ENCODE measurements at places on chromosomes 2 and 18. TPM values are rescaled to one million over a fixed set of nuclear protein-coding genes. Genes with fewer than 3 reads are reported as not detected.

The RESP18 gene
- total RNA-seq: not detected

The MYO5B gene
- 0.12 TPM for total RNA-seq

The EPAS1 gene
- total RNA-seq: 22.9 TPM

The TMEM198 gene
- total RNA-seq: 3.3 TPM

DNA sequence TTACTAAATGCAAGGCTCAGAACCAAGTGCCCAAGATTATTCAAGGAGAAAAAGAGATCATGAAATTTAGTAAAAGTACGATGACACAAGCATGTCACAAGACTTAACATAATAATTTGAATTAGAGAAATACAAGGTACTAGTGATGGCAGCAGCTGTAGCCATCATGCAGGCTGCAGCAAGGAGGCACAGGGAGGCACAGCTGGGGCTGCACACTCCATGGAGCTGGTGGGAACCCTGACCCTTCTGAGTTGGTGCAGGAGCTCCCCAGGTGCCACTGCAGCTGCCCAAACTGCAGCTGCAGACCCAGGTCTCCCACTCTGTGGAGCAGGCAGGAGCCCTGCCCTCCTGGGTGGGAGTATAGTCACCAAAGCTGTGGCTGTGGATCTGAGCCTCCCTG, 46.0 kb downstream of the COL3A1 start:
- no peaks in the 10 kb centered on the region for H3K36me3 ChIP-seq
- no peaks in the 10 kb centered on the region for H3K4me1 ChIP-seq
- DNase-seq: no peak
- H3K27me3 ChIP-seq: peaks cover 3% of the 10 kb centered on the region

DNA sequence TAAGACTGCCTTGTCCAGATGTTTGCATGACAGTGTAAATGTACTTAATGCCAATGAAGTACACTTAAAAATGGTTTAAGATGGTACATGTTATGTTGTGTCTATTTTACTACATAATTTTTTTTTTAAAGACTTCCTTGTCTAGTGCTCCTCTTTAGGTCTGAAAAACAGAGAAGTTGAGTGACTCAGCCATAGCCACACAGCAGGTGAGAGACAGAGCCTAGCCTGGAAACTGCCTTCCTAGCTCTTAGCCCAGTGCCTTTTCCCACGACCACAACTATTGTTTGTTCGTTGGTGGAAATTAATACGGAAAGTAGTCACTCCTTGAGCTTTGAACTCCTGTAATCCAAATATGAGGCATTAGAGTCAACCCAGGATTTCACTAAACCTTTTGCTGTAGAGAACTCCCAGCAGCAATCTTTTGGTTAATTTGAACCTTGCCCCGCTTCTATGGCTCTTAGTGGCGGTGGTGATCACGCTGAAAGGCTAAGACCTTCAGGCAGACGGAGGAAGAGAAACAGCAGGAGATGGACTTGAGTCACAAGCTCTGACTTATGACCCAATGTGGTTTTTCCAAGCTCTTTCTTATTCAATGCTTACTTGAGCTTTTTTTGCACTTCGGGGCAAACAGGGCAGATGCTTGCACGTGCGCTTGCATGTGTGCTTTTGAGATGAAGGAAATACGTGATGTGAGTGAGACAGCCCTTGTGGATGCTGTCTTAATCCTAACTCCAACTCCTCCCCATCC, 21.2 kb downstream of the TRIB2 start:
- no peaks in the 10 kb centered on the region for H3K27me3 ChIP-seq
- H3K4me3 ChIP-seq: no peak overlapping the region
- H3K36me3 ChIP-seq: peaks cover 49% of the 10 kb centered on the region
- no peak for DNase-seq

DNA sequence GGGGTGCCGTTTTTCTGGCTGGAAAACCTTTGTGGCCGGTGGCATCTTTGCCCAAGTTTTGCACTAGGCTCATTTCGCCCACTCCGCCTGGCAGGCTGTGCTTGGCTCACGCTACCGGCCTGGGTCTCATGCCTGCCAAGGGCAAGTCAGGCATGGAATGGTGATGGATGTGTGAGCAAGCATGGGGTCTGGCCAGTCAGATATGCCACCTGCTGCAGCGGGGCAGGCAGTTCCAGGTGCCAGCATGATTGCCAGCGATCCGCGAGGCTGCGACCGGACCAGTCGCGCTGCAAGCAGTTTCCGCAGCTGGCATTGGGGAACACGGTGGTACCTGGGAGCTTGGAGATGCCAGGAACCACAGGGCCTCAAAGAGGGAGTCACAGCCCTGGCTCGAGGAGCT, 40.6 kb downstream of the TAF1B start:
- DNase-seq: no peak
- H3K36me3 ChIP-seq: peaks cover 43% of the 10 kb centered on the region
- H3K4me1 ChIP-seq: peaks cover 27% of the 10 kb centered on the region
- no peak overlapping the region for H3K27ac ChIP-seq
- H3K27me3 ChIP-seq: no peaks in the 10 kb centered on the region
- H3K4me3 ChIP-seq: no peak overlapping the region

- H3K4me1 ChIP-seq: peaks cover 13% of the 10 kb centered on the region
- no peak overlapping the region for H3K27ac ChIP-seq
- peaks cover 62% of the 10 kb centered on the region for H3K36me3 ChIP-seq
- no peak overlapping the region for H3K4me3 ChIP-seq
Measured at GRCh38 chr2:239152239-239152915, 248.4 kb downstream of the HDAC4 start.

DNA sequence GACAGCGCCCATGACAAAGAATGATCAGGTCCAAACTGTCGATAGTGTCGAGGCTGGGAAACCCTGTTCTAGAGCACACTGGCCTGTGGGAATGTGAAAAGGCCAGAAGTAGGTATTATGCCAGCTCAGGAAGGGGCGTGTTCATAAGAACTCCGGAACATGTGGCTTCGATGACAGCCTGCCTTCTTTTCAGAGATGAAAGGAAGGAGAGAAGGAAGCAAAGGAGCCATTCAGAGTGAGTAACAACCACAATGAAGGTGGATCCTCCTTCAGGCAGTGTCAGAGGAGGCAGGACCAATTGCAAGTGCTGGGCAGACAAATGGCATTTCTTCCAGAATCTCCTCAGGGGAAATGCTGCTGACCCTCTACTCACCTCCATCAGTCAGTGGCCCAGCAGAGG, 58.5 kb downstream of the NCKAP5 start:
- no peaks in the 10 kb centered on the region for H3K27me3 ChIP-seq
- H3K36me3 ChIP-seq: no peaks in the 10 kb centered on the region
- no peaks in the 10 kb centered on the region for H3K4me1 ChIP-seq
- DNase-seq: no peak

DNA sequence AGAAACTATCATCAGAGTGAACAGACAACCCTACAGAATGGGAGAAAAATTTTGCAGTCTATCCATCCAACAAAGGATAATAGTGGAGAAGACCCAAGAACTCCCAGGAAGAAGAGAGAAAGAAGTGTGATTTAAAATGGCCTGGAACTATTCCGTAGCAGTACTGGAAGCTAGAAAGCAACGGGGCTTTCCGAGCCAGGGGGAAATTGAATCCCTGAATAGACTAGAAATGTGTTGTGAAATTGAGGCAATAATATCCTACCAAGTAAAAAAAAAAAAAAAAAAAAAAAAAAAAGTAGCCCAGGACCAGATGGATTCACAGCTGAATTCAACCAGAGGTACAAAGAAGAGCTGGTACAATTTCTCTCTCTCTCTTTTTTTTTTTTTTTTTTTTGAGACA, 69.3 kb downstream of the FARP2 start:
- H3K4me3 ChIP-seq: no peak overlapping the region
- H3K27ac ChIP-seq: no peak overlapping the region
- DNase-seq: no peak
- H3K4me1 ChIP-seq: no peaks in the 10 kb centered on the region
- peaks cover 30% of the 10 kb centered on the region for H3K36me3 ChIP-seq

GRCh38 chr18:62438018-62438329, 84.9 kb upstream of the ZCCHC2 start:
- no peaks in the 10 kb centered on the region for H3K4me1 ChIP-seq
- H3K27me3 ChIP-seq: peaks cover 12% of the 10 kb centered on the region
- DNase-seq: no peak
- H3K4me3 ChIP-seq: no peak overlapping the region
- no peak overlapping the region for H3K27ac ChIP-seq
- no peaks in the 10 kb centered on the region for H3K36me3 ChIP-seq

DNA sequence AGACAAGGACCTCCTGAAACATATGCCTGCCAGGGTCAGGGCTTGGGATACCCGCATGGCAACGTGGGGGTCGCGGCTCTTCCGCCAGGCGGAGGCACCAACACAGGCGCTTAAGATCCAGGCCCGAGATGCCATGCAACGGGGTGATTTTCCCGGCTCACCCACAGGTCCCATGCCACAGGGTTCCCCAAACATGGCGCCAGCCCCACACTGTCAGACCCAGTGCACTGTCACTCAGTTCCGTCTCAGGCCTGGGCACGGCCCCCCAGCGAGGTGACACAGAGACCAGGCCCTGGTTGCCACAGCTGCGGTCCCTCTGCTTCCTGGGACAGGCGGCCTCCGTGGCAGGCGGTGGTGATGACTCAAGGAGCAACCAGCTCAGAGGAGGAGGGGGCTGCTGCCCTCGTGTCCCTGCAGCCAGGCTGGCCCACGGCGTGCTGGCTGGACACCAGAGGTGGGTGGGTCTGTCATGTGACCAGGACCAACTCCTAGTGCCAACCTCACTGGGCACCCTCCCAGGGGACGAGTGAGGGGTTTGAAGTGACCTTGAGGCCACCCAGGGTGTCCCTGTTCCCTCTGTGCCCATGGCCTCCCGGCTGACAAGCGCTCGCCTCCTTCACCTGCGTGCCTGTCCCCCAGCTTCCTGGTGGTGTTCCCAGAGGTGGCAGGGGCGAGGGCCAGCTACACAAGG, 4.9 kb downstream of the PDCD1 start:
- peaks cover 10% of the 10 kb centered on the region for H3K4me1 ChIP-seq
- no peak overlapping the region for H3K27ac ChIP-seq
- H3K27me3 ChIP-seq: no peaks in the 10 kb centered on the region
- DNase-seq: no peak
- H3K4me3 ChIP-seq: no peak overlapping the region

GRCh38 chr2:48430528-48431094, 99.3 kb upstream of the STON1 start:
- no peak overlapping the region for H3K4me3 ChIP-seq
- no peaks in the 10 kb centered on the region for H3K36me3 ChIP-seq
- H3K4me1 ChIP-seq: peaks cover under 1% of the 10 kb centered on the region

DNA sequence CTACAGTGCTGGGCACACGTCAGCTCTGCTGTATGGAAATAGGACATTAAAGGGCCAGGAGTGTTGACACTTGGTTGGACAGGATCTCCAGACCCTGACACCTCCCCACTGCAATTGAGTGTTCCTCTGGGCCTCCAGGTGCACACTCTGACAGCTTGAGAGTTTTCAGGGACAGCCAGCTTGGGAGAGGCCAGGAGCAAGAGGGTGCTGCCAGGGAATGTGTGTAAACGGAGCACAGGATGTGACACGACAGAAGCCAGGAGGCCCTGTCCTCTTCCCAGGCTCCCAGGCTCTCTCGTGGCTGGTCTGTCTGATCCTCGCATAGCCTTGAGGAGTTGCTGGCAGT, 318.1 kb upstream of the HS6ST1 start:
- H3K27ac ChIP-seq: no peak overlapping the region
- H3K4me3 ChIP-seq: no peak overlapping the region
- no peaks in the 10 kb centered on the region for H3K36me3 ChIP-seq
- DNase-seq: no peak

GRCh38 chr2:239470151-239470900, 69.5 kb upstream of the HDAC4 start:
- no peaks in the 10 kb centered on the region for H3K4me1 ChIP-seq
- peaks cover 2% of the 10 kb centered on the region for H3K27me3 ChIP-seq
- DNase-seq: no peak
- no peak overlapping the region for H3K4me3 ChIP-seq

DNA sequence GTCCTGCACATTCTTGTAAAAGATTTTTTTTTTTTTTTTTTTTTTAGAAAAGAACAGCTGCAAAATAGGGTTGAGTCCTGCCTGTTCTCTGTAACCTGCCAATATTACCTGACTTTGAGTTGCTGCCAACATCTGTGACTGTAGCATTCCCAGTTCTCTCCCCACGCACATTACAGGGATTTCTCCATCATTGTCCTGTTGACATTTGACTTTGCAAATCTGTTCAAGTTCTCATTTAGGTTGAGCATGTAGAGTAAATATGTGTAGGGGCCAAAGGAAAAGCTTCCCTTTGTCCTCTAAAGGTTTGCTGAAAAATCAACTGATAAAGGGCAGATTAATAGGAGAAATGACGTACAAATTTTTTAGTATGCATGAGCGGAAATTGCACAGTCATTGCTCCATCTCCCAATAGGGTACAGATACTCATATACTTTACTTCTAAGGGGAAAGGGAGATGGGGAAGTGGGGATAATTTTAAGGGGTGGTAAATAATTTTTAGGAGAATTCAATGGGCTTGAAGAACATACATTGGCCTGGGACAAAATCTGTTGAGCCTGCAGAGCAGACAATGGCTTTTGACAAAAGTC, 385.5 kb downstream of the PIK3C3 start:
- H3K4me3 ChIP-seq: no peak overlapping the region
- no peaks in the 10 kb centered on the region for H3K36me3 ChIP-seq
- no peaks in the 10 kb centered on the region for H3K4me1 ChIP-seq

DNA sequence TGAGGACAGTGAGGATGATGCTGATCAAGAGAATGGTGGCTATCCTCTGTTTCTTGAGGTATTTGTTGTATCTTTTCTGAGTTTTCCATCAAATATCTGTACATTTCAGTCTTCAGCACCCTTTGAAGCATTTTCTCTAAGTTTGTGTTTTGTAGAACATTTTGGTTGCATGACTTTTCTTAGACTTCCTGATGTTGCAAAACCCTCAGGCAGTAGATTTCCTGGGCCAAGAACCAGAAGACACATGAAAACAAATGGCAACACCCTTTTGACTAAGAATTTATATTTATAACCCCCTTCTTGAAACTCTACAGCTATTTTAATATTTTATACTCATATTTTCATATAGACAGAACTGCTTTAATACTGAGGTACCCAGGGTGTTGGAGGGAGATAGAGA, 16.2 kb downstream of the HNMT start:
- no peaks in the 10 kb centered on the region for H3K36me3 ChIP-seq
- H3K4me3 ChIP-seq: no peak overlapping the region
- H3K27me3 ChIP-seq: no peaks in the 10 kb centered on the region
- no peak overlapping the region for H3K27ac ChIP-seq
- no peak for DNase-seq
- no peaks in the 10 kb centered on the region for H3K4me1 ChIP-seq

DNA sequence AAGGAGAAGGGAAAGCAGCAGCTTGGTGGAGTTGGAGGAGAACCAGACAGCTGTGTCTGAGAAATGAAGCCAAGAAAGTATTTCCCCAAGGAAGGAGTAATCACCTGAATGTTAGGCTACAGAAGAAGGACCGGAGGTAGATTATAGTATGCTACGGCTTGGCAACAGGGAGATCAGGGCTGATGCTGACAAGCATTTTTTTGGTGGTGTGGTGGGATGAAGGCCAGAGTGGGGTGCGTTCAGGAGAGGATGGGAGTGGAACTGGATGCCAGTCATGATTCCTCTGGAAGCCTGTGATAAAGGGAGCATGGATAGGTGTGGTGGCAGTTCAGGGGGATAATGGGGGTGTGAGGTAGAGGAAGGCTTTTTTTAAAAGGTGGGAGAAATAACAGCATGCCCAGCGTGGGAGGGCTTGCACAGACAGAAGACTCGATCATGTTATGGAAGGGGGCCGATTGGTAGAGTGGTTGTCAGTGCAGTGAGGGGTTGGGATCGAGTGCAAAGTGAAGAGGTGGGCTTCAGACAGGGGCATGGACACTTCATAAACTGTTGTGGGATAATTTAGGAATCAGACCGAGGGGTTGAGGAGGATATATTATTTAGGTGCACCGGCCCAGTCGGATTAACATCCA, 5.6 kb downstream of the CEP192 start:
- no peak overlapping the region for H3K27ac ChIP-seq
- H3K27me3 ChIP-seq: no peaks in the 10 kb centered on the region
- no peak for DNase-seq
- no peak overlapping the region for H3K4me3 ChIP-seq
- H3K36me3 ChIP-seq: peaks cover 14% of the 10 kb centered on the region
- H3K4me1 ChIP-seq: peaks cover 27% of the 10 kb centered on the region

Measured in activated T-helper 1 cell treated with anti-CD3 and anti-CD28 coated beads, Interleukin-12 subunit alpha, Interleukin-12 subunit beta, Interleukin-2, Interleukin-4 antibody, amounts not matched to agents 30 ng/mL and 10 ng/mL and 1 ng/mL, durations not matched to agents 14 hours and 24 hours and 36 hours (primary cell).